Activated CD8-positive, alpha-beta memory T cell treated with anti-CD3 and anti-CD28 coated beads for 1 hour (primary cell): ENCODE measurements at places on chromosomes 2 and 18.

GRCh38 chr2:6750411-6751158, 115.1 kb downstream of the CMPK2 start:
- no peak for DNase-seq

- DNase-seq: no peak
Measured at GRCh38 chr2:7847321-7847720, 834.5 kb upstream of the ID2 start.

GRCh38 chr2:234771980-234772732, 179.7 kb upstream of the SH3BP4 start:
- no peak for DNase-seq

DNA sequence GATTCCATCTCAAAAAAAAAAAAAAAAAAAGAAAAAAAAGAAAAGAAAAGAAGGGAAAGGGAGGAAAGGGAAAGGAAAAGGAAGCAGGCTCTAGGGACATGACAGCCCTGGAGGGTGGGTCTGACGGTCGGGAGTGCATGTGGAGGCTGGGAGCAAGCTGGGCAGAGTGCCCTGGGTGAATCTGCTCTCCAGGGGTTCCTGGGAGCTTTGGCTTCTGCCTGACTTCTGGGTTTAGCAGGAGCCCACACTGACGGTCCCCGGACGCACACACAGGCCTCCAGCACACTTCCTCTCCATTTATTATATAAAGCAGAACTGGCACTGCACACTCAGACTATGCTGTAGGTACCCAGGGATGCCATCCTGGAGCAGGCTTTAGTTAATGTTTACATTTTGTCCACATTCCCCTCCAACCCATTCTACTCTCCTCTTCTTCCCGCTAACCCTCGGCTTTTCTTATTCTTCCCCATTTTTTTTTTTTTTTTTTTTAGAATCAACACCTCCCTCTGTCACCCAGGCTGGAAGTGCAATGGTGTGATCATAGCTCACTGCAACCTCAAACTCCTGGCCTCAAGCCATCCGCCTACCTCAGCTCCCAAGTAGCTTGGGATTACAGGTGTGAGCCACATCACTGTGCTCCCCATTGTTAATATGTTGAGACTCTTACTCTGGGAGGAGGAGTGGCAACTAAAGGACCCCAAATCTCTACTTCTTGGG, 151.1 kb upstream of the SLC1A4 start:
- DNase-seq: no peak

GRCh38 chr2:20504174-20504573, 57.3 kb downstream of the RHOB start:
- DNase-seq: no peak

DNA sequence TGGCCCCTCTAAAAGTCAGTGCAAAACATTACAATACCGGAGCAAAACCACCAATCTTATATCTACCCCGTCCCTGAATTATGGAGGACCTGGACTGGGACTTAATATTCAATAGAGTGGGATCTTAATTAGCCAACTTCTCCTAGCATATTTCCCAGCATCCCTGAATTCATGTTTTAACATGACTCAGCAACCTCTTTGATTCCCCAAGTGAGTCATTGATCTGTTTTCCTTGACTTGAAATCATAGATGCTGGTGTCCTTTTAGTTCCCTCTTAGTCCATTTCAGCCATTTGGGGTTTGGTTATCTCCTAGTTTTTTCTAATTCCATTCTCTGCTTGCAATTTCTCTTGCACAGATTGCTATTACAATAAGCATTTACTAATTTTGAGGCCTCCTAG, 677.7 kb upstream of the CELF4 start:
- no peak for DNase-seq

- no peak for DNase-seq
Measured at GRCh38 chr18:12930908-12931307, 16.9 kb upstream of the SEH1L start.

GRCh38 chr18:66621816-66622576, 18.1 kb upstream of the CDH19 start:
- DNase-seq: no peak

GRCh38 chr2:158006961-158007719, 94.5 kb upstream of the UPP2 start:
- DNase-seq: no peak

DNA sequence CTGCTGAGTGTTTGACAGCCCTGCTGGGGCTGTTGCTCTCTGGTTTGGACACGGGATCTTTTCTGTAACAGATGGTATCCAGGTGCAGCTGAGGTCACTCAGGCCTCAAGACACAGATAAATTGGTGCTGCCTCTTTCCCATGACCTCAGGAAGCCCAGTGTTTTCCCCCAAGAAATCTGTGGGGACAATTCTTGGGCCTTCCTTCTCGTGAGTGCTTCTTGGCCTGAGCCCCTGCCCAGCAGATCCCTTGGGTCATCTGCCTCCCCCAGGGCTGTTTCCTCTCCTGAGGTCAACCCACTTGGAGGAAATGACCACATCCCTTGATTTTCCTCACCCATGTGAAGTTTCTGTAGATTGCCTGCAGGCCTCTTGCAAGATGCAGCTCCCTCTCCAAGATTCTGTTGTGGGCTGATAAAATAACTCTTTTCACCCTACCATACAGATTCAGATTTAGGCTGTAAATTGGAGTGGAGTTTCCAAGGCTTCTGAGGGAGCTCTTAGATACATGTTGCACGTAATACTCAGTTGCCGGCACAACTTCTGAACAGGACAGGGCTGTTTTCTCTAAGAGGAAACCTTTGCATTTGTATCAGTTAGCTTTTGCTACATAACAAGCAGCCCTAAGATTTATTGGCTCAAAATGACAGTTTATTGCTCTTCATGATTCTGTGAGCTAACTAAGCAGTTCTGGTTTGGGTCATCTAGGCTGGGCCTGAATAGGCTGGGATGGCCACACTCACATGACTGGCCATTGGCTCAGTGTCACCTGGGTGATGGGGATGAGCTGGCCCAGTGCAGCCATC, 13.1 kb downstream of the ZAP70 start:
- DNase-seq: no peak

- DNase-seq: no peak
Measured at GRCh38 chr2:84996909-84997308, 25.9 kb downstream of the KCMF1 start.

DNA sequence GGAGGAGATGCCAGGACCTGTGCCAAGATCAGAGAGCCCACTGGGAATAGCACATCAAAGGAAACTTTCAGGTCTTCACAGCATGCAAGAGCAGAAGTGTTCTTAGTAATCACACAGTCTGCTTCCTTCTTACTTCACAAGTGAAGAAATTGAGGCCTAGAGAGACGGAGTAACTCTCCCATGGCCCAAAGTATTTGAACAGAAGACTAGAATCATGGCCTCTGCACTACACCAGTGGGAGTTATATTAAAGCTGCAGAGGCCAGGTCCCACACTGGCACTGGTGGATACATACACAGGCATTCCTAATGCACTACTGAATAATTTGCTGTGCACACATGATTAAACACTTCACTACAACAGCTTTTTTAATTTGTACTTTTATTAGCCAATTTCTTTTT, 107.6 kb upstream of the RMP24 start:
- no peak for DNase-seq
